ENCODE measurements at places on chromosomes 13 and 19.

DNA sequence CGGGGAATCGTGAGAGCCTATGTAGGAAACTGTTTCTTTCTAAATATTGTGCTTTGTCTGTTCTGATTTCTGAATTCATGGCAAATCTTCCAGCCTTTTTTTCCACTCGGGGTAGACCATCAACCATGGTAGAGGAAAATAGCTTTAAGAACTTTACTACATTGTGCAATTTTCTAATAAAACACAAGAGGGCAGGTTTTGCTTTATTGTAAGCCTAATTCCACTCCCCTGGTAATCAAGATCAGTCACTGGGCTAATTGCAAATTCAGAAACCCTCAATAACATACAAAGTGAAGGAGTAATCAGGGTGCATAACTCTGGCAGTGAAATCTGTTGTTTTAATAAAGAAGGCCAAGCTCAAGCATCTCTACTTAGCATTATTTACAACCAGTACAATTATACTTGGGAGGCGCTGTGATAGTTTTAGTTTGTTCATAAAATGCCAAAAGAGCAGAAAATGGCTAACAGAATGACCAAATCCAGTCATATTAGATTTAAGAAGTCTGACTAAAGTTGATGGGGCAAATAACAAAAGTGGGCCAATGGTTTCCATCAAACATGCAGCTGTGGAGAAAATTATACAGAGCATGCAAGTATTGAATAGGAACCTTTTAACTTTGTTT lies 43.8 kb downstream of the DCT start:
- DNase-seq = no peak

GRCh38 chr19:16524991-16525734 lies 17.1 kb downstream of the CHERP start:
- no peak for DNase-seq

DNA sequence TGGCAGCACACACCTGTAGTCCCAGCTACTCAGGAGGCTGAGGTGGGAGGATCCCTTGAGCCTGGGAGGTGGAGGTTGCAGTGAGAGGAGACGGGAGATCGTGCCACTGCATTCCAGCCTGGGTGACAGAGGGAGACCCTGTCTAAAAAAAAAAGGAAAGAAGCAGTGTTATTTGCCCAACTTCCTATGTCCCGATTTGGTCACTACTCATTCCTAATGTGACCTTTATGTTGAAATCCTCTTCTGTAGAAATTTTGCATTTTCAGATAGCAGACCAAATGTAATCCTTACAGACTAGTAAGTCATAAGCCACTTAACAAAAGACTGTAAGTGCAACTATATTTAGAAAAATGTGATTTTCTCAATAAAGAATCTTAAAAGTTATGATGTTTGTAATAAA lies 18.2 kb upstream of the STK24 start:
- DNase-seq = no peak

DNA sequence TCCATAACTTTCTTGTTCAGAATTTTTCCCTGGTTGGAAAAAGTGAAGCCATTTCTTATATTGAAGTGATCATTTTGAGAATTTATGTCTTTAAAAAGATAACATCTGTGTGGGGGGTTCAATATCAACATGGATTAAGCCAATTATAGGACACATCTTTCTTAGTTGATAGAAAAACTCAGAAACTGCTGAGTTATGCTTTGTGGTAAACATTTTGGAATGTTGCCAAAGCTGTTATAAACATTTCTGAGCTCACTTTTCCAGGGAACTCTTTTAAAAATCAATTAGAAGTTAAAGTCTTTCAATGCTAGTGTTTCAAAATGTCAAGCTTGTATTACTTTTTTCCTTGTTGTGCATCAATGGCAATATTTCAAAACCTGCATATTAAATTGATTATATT lies 248.8 kb downstream of the DACH1 start:
- DNase-seq = no peak

- DNase-seq = no peak
These were observed 18.6 kb downstream of the SERPINE3 start for GRCh38 chr13:51357928-51358595.

- no peak for DNase-seq
These were observed 114.4 kb upstream of the SERTM1 start for GRCh38 chr13:36559375-36559774.

DNA sequence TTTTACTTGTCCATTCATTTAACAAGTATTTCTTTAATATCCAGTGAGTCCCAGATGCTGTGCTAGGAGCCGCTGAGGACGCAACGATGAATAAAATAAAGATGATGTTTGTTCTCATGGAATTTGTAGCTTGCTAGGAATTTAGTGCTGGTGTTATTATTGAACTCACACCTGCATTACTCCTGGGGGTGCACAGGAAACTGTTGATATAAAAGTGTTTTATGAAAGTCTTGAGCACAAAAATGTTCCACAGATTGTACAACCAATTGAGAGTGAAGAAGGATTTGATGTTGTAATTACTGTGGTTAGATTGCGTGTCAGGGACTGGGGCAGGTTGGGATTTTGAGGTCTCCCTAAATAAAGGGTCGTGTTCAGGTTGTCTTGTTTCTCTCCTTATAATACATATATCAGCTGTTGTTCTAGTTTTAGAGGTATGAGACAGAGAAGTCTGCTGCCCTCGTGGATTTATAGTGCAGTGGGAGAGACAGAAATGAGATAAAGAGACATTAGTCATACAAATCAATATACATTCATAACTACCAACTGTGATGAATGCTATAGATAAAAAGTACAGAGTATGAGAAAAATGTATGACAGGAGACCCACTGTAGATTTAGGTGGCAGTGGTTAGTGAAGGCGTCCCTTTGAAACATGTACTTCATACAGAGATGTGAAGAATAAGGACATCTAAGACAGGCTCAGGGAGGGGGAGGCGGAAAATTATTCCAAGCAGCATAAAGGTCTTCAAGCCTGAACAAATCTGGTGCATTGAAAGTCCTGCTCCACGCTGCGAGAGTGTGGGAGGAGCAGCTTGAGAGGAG lies 11.3 kb downstream of the CACNG6 start:
- no peak for DNase-seq

DNA sequence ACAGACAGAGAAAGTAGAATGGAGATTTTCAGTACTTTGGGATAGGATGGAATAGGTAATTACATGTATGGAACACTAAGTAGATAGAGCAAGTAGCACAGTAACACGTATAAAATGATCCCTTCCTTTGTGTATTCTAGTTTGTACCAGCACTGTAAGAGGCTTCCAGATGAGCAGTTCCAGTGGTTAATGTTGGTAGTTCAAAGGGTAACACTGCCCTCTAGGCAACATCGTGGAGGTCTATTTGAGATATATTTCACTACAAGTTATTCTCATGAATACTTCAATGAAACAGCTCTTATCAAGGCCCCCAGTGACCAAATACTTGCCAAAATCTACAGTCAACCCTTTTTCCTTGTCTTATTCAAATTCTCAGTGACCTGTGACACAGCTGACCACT lies 13.5 kb upstream of the ZNF563 start:
- no peak for DNase-seq

DNA sequence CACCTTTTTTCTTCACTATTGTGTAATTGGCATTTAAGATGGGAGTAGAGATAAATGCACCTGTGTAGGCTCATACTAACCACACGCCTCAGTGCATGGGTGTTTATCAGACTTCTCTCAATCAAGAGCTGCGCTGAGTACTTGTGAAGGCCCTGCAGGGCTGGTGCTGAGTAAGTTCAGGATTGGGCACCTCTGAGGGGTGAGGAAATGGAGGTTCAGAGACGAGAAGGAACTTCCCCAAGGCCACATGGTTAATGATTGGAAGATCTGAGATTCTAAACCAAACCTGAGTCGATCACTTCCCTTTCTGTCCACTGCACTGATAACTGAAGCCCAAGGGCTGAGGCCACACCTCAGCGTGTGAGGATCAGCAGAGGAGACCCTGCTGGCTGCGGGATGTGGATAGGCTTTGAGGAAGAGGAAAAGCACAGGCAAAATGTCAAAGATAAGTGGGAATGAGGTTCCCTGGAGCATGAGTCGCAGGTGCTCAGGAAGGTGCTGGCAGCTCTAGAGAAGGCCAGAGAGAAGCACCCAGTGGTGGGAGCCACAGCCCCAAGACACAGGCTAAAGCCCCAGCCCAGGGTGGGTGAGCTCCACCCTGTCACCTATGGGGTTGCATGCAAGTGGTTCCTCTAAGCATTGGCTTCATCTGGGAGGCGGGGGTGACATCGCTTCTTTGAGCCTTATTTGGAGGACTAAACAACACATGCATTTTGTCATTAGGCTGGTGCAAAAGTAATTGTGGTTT lies 32.3 kb upstream of the GJB6 start:
- DNase-seq = no peak

DNA sequence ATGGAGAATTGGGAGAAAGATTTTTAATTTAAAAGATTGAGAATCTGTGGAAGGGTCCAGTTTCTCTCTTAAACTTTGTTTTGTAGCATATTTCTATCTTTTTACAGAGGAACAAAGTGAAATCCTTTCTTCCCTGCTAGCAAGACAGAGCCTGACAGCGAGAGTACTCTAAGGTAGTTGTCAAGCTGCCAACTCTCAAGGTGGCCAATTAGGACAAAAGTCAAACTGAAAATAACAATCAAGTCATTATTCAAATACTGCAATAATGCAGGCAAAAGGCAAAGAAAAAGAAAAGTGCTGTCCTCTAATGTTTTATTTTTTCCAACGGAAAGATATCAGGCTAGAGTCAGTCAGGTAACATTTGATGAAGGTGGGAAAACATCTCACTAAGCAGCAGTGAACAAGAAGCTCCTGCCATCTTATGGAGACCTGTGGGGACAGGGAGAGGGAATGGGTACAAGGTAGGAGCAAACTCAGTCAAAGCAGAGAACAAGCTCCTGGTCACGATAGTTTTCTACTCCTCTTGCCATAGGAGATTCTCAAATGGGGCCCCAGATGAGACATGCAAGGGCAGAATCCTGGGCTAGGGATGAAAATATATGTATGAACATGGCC lies 801.9 kb upstream of the SLITRK1 start:
- no peak for DNase-seq

DNA sequence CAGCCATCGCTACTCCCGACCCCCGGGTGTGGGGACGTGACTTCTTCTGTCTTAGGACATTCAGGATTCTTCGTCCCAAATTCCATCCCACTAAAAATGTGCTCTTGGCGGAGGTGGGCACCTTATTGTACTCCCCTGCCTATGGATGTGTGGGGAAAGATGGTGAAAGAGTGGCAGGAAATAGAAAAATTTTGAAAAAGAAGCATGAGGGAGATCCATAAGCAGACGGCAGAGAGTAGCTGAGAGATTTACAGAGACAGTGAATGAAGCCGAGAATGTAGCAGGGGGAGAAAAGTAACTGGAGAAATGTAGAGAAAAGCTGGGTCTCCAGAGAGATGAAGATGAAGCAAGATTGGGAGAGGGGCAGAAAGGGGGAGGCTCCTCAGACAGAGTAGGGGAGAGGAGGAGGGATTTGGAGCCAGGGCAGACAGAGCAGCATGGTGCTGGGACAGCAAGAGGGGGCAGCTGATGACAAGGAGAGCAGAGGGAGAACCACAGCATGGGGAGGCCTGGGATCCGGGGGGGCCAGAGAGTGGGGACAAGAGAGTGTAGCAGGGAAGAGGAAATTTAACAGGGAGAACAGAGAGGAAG lies 843 bp downstream of the ZNF610 start:
- DNase-seq = no peak

DNA sequence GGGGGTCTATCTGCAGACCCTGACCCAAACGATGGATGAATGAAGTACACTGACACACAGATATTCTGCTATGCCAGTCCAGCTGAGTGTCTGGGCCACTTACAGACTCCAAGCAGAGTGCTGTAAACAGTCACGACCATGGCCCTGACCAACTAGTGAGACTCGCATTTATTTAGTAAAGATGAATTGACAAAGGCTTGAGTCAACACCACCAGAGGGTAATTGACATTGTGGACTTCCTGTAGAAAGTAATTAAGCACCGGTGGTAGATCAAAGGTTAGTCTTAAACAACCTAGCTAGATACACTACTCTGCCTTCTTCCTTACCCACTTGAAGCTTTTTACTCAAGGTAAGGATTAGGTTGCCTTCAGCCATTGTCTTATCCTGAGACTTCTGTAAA lies 63.4 kb upstream of the KPNA3 start:
- no peak for DNase-seq

DNA sequence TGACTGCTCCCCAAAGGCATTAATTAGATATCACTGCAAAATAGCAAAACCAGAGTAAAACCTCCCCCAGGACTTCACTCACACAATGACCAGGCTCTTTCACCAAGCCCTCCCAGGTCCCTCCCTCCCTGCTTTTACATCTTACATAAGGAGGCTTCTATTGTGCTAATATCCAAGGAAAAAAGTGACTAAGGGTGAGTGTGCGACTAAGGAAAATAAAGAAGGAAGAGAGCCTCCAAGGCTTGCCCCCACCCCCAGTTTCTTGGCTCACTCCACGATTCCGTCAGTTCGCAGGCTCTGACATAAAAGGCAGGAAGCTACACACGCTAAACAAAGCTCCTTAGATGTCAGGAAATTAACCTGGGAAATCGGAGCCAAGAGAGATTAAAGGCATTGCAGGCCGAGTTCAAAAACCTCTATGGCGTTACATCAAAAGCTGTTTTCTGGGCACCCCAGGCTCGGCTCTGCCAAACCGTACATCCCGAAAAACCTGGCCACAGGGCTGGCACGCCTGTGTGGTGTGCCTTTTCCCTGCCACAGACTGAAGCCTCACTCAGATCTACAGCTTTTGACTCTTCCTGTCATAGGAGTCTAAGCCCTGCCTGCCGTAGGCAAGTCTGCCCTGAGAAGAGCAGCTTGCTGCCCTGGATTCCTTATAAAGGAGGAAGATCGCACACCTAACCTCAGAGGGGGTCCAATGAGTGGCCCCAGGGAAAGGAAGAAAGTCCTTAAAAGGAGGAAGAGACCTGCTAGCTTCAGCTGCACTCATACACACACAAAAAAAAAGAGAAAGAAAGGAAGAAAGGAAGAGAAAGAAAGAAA lies 67.0 kb upstream of the SERP2 start:
- DNase-seq = no peak

DNA sequence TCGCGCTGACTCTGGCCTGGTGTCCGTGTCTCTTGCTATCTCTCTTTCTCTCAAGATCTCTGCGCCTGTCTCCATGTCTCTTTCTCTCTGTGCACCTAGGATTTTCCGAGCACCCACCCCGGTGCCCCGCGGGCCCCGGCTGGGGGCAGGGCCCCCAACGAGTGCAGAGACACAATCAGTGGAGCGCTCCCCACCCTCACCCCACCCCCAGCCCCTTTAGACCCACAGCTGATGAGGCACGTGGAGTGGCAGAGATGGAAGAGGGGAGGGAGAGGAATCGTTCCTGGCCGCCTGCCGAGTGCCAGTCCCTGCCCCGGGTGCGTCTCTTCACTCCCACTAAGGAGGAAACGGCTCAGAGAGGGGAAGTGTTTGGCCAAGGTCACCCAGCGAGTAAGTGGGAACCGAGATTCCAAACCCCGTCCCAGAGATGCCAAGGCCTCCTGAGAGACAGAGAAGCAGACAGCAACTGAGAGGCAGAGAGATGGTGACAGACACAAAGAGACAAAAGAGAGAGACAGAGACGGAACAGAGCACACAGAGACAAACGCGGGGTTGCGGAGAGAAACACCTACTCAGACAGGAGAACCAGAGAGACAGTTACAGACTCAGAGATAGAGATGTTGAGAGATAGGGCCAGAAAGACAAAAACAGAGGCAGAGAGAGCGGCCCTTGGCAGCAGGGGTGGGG lies 626 bp upstream of the BCL3 start:
- no peak for DNase-seq

- DNase-seq = no peak
These were observed 4.6 kb upstream of the NAA16 start for GRCh38 chr13:41306271-41307145.
